ENCODE measurements at places on chromosomes 1 and 21.

DNA sequence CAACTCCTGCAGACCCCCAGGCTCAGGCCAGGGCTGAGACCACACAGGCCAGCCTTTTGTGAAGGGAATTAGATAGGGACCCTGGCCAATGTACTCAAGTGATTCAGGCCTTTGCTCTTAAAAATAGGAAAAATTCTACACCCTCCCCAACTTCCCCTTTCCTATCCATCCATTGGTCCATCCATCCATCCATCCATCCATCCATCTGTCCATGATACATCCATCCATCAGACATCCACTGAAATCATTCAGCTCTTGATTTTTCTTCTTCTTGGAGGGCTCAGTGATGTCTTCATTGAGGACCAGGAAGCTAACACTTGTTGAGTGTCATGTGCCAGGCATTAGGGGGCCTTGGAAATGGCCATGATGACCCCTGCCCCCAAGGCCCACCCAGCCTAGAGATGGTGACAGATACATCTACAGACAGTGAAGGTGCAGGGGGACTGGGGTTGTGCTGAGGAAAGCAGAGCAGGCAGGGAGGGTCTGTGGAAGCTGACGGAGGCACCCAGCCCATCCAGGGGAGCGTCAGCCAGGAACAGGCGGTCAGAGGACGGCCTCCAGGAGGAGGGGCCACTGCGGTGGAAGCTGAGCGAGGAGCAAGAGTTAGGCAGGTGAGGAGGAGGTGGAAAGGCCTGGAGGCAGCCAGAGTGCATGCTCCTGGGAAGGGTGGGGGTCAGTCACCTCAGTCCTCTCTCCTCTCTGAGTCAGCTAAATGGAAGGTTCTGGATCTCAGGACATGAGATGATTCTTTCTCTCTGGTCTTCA lies 81.9 kb downstream of the EPHB2 start:
- no peak for DNase-seq

DNA sequence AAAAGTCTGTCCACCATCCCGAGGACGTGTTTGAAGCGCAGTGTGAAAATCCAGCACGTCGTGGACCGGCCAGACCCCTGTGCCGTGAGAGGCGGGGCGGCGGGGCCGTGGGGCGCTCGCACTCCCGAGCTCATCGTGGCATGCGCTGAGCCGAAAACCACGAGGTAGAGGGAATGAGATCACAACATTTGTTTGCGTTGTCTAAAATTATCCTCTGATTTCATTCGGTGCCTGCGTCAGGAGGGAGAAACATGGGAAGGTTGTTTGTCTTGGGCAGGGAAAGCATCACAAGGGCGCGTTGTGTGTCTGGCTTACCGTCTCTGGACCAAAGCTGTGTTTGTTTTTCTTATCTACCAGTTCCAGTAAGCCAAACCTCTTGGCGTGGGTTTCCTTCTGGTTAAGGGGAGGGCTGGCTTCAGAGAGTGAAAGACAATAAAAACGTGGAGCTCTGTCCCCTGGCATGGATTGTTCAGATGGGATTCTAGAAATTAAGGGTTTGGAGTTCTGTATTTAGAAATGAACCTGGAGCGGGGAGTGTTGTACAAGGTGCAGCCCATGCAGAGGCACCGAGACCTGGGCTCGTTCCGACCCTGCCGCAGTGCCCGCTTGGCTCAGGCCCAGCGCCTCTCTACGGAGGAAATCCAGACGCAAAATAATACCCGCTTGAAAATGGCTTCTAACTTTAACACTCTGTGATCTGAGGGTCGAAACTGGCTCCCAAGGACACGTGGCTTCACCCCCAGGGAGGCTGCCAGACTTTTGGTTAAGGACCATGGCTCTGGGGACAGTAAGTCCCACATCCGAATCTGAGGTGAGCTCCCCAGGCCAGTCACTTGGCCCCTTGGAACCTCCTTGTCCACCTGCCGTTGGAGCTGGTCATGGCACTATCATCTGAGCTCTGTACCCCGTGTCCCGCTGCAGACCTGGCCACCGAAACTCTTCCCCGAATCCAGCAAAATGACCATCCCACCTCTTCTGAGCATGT lies 68.7 kb upstream of the FAM3B start:
- peak; percentile 74 for DNase-seq

DNA sequence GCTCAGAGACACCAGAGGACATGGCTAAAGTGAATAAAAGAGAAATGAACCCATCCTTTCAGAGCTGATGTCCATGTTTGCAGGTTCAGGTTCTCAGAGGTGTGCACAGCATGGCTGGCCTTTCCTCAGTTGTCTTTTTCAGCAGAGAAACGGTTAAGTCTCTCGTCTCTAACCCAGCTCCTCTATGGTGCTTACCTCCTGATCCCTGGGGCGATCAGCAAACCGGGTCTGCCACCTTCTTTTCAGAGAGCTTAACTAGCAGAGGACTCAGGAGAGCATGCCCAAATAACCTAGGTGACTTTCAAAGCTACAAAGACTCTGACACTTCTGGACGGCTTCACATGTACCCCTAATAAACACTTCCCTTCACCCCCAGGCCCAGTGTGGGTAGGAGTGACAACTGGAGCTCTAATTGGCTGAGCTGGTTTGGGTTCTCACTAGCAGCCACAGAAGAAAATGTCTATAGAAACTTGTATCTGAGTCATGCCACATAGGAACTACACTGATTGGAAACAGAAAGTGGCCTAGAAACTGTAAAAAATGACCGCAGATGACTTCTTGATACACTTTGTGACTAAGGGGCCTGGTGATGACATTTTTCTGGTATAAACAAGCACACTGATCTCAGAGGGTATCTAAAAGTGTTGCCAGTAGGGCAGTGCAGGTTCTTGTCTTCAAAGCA lies at the start of gene AIM2:
Gene AIM2 (minus strand): TSS at position 329 of the 682 bp plus-strand sequence. CDS start 3,267 bp downstream, outside the sequence.
- no peak for DNase-seq

DNA sequence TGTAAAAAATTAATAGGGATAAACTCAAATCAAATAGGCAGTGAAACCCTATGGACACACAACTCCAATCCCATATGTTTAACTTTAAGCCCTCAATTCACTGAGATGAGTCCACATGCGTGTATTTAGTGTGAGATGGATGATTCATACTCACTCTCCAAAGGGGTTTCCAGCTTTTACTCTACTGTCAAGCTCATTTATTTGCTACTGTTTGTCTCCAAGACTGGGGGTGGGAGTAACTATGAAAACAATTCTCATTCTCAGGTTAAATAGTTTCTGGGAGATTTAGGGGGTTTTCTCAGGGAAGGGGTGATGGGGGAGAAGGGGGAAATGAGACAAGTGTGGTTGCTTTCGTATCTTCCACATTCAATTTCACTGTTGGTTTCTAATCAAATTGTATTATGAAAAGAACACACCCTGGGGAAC lies 2.7 kb downstream of the RAB29 start:
- no peak for DNase-seq

DNA sequence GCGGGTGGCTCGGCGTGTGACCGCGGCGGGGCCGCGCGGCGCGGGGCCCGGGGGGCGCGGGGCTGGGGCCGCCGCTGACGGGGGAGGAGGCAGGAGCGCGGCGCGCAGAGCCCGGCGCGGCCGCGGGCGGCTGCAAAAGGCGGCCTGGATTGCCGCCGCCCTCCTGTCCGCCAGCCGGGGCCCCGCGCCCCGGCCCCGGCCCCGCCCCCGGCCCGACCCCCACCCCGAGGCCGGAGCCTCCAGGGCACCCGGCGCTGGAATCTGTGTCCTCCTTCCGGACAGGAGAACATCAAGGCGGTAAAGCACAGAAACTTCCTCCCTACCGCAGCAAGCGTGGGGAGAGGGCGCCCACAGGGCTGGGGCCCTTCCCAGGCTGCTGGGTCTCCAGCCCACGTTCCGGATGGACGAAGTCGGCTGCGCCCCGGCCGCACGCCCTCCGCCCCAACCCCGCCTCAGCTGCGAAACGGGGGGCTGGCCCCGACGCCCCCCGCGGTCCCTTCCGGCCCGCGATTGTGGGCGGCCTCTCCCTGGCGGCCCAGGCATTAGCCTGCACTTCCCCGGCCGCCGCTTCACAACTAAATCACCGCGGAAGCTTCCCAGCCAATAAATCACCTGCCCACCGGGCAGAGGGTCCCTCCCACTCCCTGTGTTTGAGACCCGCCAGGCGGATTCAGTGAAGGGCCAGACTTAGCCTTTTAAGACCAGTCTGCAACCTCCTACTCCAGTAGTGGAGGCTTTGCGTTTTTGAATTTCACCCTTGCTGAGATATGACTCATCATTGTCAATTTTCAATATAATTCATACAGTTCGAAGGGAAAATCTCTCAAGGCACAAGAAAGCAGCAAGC lies 106.0 kb downstream of the SLC45A1 start:
- peak; percentile 76 for DNase-seq

DNA sequence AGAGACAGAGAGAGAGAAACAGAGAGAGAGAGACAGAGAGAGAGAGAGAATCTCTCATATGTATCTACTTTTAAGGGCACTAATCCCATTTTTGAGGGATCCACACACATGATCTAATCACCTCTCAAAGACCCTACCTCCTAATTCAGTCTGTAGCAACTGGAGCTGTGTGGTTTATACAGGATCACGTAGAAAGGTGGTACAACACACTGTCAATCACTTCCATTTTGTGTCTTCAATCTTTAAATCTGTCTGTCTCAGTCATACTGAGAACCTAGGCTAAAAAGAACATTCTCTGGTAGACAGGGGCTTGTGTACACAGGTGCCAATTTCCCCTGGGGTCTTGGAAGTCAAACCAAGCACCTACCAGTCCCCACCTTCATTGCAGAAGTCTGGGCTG lies 229.9 kb downstream of the TGFB2 start:
- DNase-seq, result no peak
